Caki2 (cell line): ENCODE measurements at places on chromosomes 5 and 9.
A peak's percentile ranks its signal among the peaks of the same experiment; 100 is the strongest.

DNA sequence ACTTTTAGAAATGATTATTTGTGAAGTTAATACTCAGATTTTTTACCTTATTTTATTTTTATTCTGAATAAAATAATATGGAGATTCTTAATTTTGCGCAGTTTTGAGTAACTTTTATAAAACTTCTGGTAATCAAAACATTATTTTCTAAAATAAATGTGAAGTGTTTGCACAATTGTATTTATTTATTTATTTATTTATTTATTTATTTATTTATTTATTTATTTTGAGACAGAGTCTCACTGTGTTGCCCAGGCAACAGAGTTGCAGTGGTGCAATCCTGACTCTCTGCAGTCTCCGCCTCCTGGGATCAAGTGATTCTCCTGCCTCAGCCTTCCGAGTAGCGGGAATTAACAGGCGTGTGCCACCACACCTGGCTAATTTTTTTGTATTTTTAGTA lies 73.5 kb downstream of the RPS6 start:
- no peak for DNase-seq

DNA sequence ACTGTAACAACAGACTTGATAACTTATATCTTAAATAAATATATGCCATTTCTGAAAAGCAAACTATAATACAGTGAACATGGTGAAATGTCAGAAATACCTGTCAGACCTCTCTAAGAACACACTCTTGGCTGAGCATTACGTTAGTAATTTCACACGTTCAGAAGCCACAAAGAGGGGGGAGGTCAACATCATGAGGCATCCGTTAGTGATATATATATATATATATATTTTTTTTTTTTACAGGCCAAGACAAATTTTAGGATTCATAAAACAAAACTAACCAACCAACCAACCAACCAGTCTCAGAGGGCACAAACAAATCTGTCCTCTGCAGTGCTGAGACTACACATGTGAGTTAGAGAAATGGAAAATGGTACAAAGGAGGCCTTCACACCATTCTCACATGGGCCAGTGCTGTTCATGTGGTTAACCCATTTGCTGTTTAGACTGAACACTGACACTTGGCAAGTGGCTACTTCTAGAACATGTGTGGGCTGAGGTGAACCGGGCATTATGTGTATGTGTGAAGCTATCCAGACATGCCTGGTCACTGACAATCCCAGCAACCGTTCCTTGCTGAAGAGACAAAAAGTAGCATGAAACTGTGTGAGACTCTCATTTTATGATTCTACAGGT lies 54.5 kb downstream of the ELL2 start:
- DNase-seq, result no peak

DNA sequence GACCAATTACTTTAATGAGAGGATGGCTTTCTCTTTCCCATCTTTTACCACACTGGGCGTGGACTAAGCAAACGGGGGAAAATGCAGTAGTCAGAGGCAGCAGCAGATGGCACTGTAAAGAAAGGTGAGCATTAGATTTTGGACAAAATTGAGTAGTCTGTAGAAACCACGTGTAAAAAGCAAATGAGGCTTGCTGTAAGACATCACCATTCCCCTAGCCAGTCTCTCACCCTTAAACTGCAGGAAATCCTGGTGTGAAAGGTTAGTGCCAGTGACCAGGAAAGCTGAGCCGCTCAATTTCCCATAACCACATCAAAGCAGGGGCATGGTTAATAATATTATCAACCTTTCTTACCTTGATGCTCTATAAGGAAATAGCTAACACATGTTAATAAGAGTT lies 31.8 kb downstream of the SPATA31C2 start:
- DNase-seq, result peak; percentile 35

DNA sequence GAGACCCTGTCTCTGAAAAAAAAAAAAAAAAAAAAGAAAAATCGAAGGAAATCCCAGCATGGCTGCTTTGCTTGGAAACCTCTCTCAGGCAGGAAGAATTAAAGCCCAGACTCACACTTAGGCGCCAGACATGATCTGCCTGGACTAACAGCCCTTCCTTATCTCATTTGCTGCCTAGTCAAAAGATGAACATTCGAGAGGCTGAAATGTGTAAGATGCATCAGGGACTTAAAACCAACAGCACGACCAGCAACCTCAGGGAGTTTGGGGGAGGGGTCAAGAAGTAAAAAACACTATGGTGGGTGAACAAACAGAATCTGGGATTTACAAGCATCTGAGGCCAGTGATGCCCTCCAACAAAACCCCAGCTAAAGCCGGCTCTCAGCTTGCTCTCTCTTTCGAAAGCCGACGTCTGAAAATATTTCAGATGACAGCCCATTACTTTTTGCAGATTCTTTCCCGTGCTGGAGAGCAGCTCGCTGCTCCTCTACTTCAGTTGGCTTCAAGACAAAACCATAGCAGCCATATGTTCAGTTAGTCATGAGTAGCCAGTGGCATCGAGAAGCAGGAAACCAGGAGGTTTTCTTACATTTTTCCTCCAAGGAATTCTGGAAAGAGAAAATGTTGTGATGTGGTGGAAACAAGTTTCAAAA lies 249.9 kb downstream of the MARCHF11 start:
- no peak for DNase-seq

DNA sequence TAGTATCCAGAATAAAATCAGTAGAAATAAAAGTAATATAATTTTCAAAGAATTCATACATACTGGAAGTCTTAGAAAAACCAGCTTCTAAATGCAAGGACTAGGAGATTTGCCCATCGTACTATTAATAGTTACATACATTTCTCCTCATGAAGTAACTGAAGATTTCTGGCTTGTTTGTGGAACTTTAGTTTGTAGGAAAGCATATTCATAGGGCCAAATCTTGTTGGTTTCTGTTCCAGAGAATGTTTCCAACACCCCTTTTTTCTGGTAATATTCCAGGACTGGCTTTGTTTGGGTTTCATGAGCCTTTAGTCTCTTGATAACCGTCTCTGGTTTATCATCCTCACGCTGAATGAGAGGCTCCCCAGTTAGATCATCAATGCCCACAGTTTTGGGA lies 66.3 kb upstream of the TJP2 start:
- no peak for DNase-seq

DNA sequence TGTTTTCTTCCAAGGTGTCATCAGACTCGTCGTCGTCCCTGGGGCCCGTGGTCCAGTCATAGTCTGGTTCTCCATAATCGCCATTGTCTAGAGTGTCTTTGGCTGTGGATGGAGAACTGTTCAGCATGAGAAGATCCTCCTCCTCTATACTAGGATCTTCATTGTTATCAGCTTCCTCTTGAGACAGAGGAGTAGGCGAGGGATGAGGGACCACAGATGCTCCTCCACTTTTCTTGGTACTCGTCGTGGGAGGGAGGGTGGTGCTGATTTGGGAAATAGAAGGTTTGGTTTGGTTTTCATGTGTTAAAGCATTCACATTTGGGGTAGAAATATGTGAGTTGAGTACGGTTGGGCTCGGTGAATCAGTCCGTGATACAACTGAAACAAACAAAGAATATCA lies 8.8 kb downstream of the C5orf15 start:
- DNase-seq, result no peak

GRCh38 chr9:114117996-114118830 lies 19.1 kb upstream of the KIF12 start:
- no peak for DNase-seq

- no peak for DNase-seq
These were observed 170.6 kb upstream of the MRPS30 start for GRCh38 chr5:44637916-44638869.

- no peak for DNase-seq
These were observed 18.1 kb downstream of the RAI14 start for GRCh38 chr5:34674187-34674586.

DNA sequence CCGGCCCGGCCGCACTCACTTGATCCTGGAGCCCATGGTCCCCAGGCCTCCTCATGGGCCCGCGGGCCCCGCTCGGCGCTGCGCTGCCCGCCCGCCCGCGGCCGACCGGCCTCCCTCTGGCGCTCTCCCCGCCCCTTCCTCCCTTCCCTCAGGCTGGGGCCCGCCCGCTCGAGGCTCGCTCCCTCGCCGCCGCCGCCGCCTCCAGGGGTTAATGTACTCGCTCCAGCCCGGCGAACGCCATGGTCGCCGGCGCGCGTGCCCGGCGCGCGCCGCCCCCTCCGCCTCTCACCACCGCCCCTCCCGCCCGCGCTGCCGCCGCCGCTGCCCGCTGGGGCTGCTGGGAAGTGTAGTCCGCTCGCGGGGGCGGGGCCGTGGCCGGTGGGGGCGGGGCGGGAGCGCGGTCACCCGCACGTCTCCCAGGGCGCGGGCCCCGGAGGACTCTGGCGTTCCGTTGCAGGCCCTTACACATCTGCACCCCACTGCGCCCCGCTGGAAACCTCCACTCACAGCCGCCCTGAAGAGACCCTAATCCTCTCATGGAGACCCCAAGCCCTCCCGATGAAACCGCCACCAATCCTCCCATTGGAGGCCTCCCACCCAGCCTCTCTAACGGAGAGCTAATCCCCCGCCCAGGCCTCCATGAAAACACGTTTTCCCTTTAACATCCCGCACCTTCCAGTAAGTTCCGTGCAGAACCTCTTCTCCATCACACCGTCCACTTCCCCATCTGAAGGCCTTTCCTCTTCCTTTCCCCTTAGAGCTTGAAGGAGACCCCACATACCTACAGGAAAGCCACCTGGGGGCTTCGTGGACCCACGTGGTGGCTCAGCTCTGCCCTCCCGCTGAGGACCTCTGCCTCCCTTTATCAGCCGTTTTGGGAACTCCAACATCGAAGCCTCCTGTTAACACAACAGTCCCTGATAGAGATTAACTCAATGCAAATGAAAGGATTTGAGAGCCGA lies at the start of gene DENND1A:
DENND1A (minus strand) TSS at position 257 of the 962 bp plus-strand sequence; CDS start at position 36, 221 bp downstream.
- DNase-seq, result peak; percentile 93

- DNase-seq, result no peak
These were observed 14.0 kb upstream of the TRIM14 start for GRCh38 chr9:98132806-98133631.

DNA sequence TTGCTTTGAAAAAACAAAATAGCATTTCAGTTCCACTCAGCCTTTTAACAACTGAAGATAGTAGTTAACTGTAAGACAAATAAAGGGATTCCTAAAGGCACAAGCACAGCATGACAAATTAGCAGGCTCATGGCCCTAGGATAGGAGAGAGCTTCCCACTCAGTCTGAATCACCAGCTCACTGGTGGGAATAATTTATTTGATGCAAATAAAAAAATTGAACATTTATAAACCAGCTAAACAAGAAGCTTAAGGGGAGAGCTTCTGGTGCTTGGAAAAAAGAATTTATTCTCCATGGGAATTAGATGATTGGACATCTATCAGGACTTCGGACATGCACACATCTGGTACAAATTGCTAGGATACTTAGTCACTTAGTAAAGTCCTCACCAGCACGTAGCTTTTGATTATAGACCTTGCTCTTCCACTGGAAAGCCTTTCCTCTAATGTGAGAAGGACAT lies 294.1 kb upstream of the TNC start:
- DNase-seq, result no peak

DNA sequence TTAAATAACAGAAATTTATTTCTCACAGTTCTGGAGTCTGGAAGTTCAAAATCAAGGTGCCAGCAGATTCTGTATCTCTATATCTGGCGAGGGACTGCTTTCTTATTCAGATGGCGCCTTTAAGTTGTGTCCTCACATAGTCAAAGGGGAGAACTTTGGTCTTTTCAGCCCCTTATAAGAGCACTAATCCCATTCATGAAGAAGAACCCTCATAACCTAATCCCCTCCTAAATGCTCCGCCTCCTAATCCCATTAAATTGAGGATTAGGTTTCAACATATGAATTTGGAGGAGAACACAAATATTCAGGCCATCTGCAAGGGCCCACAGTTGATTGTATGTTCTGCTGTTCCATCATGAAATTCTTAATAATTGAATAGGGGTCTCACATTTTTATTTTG lies 10.8 kb upstream of the CCDC152 start:
- DNase-seq, result no peak

DNA sequence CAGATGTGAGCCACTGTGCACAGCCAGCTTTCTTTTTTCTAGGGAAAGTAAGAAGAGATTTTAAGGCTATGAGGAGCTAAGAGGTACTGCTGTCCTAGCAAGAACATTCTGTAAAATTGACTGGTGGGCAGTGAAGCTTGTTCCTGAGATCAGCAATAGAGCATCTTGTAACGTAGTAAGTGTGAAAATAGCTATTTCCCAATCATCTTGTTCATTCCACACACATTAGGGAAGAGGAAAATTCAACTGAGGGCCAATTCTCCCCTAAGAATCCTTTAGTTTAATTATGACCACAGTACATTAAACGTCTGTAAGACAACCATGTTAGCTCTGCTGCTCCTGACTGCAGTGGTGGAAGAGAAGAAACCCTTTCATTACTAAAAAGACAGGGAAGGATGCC lies 246.2 kb downstream of the EFNA5 start:
- no peak for DNase-seq

DNA sequence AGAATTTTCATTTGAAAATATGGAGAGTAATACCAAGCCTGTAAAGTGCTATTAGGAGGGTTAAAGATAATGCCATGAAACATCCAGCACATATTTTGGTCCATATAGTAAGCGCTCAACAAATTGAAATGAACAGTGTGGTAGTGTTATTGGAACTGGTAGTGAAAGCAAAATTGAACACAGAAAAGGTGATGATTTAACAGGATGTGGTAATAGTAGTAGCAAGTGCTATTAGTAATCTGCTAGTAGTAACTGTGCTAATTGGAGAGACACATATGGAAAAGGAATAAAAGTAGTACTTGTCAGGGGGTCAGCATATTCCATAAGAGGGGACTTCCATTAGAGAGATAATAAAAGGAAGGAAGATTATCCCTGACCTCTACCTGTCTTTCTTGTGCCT lies 187.3 kb downstream of the HTR1A start:
- DNase-seq, result no peak

- no peak for DNase-seq
These were observed 21.7 kb downstream of the FER start for GRCh38 chr5:108769352-108769751.

GRCh38 chr5:135269931-135270421 lies 129.1 kb downstream of the MACROH2A1 start:
- DNase-seq, result no peak

DNA sequence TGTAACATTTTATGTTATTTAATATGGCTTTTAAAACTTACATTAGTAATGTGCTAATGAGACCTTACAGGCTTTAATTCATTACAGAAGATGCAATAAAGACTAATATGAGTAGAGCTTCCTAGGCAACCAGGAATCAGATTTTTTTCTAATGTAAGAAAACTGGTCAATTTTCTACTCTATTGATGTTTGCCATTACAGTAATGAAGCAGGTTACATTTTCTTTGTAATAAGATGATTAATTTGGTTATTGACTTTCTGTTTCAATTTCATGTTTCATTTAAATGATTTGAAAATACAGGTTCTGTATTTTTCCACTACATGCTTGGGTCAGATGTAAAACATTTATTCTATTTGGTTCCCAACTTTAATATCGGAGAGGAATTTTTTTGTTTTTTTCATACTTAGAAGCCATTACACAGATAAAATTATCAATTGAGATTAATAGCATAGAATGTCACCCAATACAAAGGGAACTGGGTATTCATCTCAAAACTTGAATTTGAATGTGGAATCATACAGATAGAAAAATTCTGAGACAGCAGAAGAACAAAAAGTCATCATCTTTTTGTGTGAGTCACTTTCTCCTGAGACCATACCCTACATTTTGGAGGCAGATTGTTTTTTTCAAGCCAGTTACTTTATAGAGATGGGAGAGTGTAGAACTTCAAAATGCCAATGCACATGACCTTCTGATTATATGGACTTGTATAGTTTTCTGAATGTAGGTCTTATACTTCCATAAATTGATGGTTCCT lies 133.6 kb upstream of the HMHB1 start:
- no peak for DNase-seq
